ENCODE measurements at places on chromosomes 4 and X.

DNA sequence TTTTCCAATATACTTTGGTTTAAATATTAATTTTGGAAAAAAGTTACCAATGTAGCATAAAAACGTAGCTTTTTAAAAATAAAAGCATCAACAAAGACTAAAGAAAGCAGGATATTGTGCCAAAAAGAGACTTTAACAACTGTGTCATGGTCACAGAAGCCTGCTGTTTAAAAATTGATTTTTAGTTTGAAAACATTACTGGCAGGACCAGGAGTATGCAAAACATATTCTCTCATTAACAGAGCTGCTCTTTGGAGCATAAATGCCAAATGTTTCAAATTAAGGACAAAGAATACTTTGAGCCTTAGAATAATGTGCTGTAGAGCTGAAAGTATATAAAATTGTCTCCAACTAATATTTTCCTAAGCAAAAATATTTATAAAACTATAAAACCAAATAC is 279.0 kb downstream of the ARAP2 start:
- no peak for DNase-seq

DNA sequence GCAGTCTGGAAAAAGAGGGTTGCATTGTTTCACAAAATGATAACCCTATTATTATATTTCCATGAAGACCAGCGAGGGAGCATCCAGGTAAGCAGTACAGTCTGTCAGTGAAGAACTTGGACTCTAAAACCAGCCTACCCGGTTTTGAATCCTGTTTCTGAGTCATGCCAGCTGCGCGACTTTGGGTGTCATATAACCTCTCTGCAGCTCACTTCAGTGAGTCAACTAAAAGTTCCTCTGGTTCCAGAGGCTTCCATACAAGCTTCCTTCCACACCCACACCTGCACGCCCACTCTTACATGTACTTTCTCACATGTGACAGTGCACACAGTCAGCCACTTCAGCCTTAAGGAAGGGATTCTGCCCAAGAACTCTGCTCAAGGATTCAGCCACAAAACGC is 49.8 kb upstream of the PRPS2 start:
- no peak for DNase-seq

- DNase-seq = no peak
Observed at GRCh38 chrX:12685541-12685940, 105.7 kb upstream of the PRPS2 start.

DNA sequence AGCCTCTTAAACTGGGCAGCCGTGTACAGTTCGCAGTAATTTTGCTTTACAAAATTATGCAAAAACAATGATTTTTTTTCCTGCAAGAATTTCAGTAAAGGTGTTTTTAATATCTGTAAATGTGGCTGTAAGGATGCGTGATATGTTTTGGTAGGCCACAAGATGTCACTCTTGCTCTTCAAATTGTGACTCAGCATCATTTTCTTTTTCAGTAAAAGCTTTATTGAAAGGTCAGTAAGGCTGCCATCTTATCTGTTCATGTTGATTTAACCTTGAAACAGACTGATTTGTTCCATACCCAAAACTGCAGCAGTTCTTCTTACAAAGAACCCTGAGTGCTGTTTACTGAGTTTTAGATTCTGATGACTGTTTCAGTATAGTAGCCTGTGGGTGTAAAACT is 39.9 kb downstream of the TXLNG start:
- peak; percentile 63 for DNase-seq

DNA sequence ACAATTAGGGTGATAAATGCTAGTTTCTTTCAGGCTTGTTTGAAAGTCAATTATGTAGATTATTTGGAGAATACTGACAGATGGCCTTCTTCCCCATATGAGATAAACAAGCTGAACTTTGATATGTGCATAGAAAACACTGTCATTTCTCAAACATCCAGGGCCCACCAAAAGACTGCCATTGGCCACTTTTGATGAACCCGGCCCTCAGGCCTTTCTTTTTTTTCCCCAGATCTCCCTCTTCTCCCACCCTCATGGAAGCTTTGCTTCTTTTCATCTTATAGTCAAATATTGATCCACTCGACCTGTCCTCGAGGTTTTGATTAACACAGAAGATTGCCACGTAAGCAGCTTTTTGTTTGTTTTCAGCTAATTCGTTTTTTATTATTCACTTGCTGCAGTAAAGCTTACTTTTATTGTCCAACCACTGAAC is 377.4 kb downstream of the SMARCA1 start:
- no peak for DNase-seq

DNA sequence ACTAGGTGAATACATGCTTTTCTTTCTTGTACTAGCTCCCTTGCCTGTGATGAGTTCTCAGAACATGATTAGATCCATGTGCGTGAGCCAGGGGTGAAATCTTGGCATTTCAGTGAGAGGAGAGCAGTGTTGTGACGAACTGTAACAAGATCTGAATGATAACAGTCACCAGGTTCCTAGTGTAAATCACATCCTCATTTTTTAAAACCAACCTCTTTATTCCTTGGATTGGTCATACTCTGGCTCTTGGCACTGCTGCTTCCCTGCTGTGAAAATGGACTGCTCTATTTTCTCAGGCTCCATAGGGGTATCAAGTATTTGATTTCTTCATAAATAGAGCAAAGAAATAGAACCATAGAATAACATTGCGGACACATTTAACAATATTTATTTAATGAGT is 206.3 kb downstream of the SLC4A4 start:
- peak; percentile 96 for DNase-seq

- DNase-seq = no peak
Observed at GRCh38 chr4:152462047-152462446, 73.8 kb downstream of the FBXW7 start.

DNA sequence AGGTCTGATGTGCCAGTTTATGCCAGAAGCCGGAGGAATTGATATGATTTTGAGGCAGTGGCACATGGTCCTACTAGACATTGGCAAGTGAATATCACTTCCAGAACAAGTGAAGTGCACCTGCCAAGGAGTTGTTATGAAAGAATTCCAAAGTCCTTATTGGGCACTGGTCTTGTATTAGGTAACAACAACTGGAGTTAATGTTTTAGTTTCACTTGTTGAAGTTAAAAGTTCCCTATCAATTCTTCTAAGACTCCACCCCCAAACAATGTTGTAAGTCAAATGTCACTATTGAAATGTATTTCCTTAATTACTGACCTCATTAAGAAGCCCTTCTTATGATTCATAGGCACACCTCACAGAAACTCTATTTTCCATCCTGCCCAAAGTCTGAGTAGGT is 3.1 kb downstream of the TET2 start:
- no peak for DNase-seq

GRCh38 chrX:68938244-68939004 is 109.6 kb downstream of the EFNB1 start:
- DNase-seq = peak; percentile 46

- peak; percentile 51 for DNase-seq
Observed at GRCh38 chrX:45850775-45851433, 650.2 kb upstream of the DIPK2B start.

All from astrocyte of the spinal cord (primary cell).